ENCODE measurements at places on chromosomes 7 and 10.

GRCh38 chr10:18400906-18401245 is 250.5 kb downstream of the NSUN6 start:
- DNase-seq: no peak

DNA sequence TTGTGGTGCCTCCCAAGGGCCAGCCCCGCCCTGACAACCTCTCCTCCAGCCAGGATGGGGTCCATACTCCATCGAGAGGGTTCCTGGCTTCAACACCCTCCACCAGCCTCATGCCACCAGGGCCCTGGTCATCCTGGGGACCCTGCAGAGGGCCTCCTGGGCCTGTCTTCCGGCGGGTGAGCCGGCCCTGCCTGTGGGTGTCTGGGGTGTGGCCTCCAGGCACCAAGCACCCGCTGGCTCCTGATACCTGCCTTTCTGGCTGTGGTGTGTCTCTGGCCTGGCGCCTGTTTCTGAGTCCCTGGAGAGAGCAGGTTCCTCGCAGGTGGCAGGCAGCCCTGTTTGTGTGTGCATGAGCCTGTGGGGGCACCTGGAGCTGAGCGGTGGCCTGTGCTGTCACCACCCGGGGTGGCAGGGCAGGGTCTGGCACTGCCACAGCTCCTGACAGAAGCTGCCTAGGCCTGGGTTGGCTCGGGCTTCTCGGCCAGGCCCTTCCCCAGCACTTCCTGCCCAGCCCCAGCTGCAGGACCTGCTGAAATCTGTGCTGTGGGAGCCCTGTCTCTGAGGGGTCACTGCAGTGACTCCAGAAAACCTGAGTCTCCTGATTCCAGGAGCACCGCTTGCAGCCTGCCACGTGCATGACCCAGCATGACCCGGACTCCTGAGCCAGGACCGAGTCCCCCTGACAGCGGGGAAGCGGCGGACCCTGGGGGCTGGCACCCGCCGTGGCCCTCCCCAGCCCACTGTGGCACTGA is 18.4 kb downstream of the ADAM8 start:
- no peak for DNase-seq

DNA sequence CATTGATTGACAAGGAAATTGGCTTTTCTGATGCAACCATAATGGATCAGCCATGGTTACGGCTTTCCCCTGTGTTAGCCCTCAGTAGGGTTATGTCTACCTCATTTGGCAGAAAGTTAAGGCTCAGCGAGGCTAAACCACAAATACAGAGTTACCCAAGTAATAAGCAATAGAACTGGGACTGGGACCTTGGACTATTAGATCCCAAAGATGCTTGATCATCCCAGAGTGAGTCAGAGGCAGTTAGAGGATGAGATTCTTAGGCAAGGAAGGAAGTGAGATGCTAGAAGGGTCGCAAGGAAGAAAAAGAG is 401.4 kb downstream of the TNS3 start:
- DNase-seq: no peak

- DNase-seq: no peak
Observed at GRCh38 chr7:36280840-36281812, 108.5 kb upstream of the ANLN start.

GRCh38 chr7:139036901-139037300 is 1.1 kb upstream of the ZC3HAV1L start:
- DNase-seq: no peak

DNA sequence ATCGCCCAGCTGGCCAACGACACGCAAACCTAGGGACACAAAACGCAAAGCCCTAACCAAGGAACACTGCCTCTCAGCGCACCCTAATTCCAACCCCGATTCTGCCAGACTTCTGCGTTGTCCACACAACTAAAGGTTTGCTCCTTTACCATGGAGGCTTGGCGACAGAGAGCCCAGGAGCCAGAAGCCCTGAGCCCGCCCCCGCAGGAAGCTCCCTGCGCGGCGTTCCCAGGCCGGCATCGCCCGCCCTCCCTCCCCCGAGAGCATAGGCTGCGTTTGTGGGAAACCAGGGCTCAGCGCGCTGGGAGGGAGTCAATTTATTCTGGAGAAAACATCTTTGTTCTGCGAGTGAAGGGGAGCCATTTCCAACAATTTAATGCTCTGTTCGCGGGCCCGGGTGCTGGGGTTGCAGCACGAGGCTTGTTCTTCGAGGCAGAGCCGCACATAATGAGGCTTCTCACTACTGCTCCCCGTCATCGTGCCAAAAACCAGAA is 103.9 kb downstream of the GRID1 start:
- no peak for DNase-seq

- DNase-seq: no peak
Observed at GRCh38 chr10:125217990-125218675, 57.8 kb upstream of the CTBP2 start.

DNA sequence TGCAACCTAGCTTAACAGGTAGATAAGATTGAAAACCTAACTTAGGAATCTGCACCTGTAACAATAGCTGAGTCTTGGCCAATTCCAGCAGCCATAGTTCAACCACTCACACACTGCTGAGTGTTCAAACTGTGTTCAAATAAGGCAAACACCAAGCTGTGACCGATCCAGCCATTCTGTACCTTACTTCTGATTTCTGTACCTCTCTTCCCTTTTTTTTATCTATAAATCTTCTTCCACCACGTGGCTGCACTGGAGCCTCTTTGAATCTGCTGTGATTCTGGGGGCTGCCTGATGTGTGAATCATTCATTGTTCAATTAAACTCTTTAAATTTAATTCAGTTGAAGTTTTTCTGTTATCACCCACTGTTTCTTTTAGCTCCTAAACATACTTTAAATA is 15.7 kb upstream of the FOXL3 start:
- no peak for DNase-seq

DNA sequence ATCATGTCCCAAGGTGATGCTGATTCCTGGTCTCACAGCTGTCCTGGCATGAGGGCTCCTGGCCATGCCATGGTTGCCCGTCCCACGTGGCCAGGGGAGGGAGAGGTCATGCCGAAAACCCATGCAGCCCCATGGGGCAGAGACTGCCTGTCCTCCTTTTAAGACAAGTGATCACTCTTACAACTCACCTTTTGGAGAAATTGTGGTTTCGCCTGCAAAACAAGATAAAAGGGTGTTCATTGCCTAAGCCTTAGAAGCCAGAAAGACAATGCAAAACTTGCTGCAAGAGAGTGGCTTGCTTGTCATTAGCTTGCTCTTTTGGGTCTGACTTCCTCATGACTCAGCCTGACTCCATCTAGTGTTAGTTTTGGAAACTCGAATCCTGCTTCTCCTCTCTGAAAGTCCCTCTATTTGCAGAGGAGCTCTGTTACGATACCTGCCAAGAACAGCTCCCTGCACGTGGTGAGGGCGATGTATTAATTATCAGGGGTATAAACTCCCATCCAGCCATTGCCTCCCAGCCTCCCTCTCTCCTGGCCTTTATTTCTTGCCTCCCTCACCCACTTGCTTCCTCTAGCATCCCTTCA is 26.7 kb downstream of the TMEM273 start:
- no peak for DNase-seq

- DNase-seq: no peak
Observed at GRCh38 chr7:51103718-51104117, 212.9 kb downstream of the COBL start.

DNA sequence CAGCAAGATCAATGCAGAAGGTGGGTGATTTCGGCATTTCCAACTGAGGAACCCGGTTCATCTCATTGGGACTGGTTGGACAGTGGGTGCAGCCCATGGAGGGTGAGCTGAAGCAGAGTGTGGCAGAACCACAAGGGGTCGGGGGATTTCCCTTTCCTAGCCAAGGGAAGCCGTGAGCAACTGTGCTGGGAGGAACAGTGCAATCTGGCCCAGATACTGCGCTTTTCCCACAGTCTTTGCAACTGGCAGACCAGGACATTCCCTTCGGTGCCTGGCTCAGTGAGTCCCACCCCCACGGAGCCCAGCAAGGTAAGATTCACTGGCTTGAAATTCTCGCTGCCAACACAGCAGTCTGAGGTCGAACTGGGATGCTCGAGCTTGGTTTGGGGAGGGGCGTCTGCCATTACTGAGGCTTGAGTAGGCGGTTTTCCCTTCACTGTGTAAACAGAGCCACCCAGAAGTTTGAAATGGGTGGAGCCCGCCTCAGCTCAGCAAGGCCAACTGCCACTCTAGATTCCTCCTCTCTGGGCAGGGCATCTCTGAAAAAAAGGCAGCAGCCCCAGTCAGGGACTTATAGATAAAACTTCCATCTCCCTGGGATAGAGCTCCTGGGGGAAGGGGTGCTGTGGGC is 58.6 kb upstream of the SLC26A5 start:
- DNase-seq: no peak

- DNase-seq: no peak
Observed at GRCh38 chr7:290554-291372, 793 bp downstream of the FOXL3 start.

DNA sequence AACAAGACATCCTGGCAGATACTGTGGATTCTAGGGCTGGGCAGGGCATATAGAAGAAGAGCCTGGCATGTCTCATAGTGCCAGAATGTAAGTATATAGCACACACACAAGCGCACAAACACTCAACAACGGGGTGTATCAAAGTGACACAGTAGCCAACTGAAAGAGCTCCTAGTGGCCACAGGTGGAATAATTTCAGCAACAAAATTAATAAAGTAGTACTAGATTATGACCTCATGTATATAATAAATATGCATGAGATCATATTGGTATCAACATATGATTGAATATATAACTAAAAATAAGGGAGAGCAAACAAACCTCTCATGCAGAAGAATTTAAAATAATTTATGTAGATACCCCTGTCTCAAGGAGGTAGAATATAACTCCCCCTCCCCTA is 72.4 kb upstream of the CXCL12 start:
- DNase-seq: no peak
